ENCODE measurements at places on chromosomes 7 and 10.

- DNase-seq: no peak
Observed at GRCh38 chr7:95628831-95629439, 32.6 kb upstream of the PDK4 start.

- no peak for DNase-seq
Observed at GRCh38 chr7:938546-939185, 15.8 kb downstream of the ADAP1 start.

GRCh38 chr7:153017223-153017622 lies 257.7 kb downstream of the ACTR3B start:
- DNase-seq: no peak

DNA sequence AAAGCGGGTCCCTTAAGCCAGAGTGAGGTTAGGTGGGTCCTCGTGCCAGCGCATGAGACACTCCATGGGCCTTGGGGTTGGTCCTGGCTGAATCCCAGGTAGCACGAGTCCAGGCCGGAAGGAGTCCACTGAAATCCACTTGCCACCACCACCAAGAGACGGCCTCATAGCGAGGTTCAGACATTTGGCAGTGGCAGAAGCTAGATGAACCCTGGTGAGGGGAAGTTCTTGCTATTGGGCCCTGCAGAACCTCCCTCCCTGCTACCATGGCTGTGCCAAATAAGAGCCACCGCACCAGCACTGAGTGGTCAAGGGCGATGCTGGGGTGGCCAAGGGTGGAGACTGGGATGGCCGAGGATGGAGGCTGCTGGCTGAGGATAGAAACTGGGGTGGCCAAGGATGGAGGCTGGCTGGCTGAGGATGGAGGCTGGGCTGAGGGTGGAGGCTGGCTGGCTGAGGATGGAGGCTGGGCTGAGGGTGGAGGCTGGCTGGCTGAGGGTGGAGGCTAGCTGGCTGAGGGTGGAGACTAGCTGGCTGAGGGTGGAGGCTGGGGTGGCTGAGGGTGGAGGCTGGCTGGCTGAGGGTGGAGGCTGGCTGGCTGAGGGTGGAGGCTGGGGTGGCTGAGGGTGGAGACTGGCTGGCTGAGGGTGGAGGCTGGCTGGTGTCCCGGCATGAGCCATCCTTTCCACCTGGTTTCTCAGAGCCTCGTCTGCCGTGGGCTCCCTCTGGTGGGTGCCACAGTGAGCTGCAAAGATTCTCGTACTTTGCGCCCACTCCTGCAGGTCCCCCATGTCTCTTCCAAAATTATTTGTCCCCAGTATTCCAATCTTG lies 88.2 kb downstream of the ELFN1 start:
- no peak for DNase-seq

DNA sequence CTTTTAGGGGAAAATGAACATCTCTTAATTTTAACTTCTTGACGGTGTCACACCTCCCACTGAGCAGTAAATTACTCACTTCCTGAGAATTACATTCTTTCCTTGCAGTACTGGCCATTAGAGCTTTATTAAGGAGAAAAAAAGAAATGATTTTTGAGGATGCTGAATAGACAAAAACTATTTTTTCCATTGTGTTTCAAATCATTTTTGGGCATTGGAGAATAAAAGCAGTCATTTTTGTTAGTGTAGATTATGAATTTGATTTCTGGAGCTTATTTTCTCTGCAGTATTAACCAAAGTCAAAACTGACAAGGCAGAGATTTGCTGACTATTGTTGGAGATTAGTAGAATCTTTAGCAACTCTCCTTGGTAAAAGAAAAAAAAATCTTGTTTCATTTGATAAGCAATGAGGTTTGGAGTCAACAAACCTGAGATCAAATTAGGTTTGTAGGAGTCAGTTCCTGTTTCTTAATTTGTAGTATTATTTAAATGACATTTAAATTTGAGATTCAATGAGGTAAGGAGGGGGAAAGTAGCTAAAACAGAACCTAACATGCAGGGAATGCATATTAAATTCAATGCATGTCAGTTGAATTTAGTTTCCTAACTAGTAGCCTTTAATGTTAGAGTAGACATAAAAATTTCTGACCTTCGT lies 70.6 kb downstream of the AP3M1 start:
- no peak for DNase-seq

DNA sequence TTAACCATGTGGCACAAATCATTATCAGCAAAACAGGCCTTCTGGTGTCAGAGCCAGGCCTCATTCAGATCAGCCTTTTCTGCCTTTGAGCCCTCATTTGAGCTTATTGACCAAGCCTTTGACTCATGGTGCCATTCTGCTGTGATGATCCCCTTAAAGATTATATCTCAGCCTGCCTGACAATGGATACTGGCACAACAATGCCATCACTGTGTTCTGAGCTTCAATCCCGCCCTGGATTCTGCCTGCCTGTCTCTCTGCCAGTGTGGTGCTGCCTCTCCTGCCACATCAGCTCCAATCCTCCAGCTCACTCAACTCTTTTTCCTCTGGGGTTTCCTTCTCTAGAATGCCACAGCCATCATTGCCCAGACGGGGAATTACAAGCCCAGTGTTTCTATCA lies 52.6 kb downstream of the SRI start:
- DNase-seq: no peak

DNA sequence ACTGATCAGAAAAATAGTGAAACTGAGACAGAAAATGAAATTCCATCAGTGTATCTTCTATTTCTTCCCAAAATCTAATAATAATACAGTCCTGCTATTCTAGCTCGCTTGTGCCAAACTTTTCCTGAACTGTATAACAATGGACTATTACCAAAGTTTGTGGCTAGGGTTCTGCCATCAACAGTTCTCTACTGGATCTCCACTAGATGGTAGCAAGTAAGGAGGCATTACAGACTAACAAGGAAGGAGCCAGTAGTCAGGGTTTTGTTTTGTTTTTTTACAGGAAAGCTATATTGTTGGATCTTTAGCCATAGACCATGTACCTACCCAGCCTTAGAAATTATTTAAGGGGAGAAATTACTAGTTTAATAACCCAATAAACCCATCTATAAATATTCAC lies 10.8 kb downstream of the MTERF1 start:
- DNase-seq: no peak

GRCh38 chr10:25501912-25502311 lies 327.1 kb downstream of the GPR158 start:
- DNase-seq: no peak

GRCh38 chr10:110355922-110356627 lies 51.4 kb upstream of the SMNDC1 start:
- DNase-seq: no peak

DNA sequence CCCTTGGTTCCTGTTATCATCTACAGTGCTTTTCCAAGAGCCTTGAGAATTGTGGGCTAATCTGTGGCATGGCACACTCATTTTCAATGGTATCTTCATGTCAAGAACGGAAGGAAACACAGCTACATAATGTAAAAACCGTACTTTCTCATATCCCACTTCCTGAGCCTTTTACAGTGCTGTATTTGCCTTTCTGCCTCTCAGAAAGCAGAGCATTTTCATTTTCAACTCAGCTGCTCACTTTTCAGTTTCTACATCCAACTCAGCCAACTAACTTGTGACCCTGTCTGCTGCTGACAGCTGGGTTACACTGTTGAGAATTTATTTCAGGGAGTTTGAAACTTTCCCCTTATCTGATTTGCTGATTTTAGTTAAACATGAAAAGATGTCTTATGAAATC lies 875.8 kb upstream of the KCND2 start:
- no peak for DNase-seq

- DNase-seq: no peak
Observed at GRCh38 chr7:36965625-36966024, 241.3 kb upstream of the AOAH start.

DNA sequence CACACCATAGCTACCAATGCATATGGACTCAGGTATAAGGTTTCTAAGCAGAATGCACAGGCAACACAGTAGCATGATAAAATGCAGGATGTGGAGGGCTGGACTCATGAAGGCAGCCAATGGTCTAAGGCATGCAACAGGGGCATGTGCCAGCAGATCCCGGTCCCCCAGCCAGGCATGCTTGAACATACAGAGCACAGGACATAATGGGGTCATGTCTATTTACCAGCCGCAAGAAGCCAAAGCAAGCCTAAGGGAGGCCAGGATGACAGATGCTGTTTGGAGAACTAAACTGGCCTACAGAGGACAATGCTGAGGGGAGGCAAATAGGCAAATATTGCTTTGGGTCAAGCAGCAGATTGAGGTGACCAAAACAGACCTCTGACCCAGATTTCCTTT lies 60.0 kb upstream of the PDLIM1 start:
- no peak for DNase-seq

DNA sequence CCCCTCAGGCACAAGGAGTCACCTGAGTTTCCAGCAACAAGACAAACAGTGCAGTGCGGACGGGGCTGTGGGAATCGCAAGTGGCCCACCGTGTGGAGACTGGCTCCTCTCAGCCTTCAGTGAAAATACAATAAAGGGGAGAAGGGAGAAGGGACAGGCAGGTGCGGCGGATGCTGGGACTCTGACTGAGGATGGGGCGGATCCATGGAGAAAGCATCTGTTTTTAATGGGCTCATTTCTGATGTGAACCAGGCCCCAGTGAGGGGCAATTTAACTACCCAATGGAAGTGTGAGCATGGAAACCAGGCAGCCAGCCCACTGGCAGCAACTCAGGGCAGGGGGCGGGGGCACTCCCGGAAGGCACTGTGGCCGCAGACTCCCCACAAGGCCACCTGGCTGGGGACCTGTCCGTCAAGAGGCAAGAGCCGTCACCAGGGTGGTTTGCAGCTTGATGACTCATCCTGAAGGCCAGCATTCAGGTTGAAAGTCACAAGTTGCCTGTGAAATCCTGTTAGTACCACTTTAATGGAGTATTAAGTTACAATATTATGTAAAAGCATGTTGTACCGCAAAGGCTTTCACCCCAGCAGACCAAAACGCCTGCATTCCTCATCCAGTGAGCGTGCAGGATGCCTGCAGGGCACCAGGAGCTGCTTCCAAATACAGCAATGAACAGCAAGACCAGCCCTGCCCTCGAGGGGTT lies 476.4 kb downstream of the PTPRN2 start:
- DNase-seq: no peak

GRCh38 chr10:55630491-55631056 lies 730.5 kb downstream of the ZWINT start:
- no peak for DNase-seq

DNA sequence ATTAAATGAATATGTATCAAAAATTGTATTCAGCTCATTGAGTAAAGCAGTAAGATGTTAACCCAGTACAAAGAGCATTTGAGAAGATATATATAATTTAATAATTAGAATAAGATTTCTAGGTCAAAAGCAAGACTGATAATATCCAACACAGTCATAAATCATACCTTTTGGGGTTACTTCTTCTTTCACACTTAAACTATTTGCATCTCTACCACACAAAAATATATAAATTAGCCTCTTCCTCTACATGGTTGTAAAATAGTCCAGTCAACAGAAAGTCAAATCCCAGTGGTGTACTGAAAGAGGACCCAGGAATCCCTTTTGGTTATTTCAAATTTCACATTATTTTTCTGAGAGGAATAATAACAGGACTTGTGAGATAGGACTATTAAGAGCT lies 204.6 kb upstream of the INHBA start:
- no peak for DNase-seq

DNA sequence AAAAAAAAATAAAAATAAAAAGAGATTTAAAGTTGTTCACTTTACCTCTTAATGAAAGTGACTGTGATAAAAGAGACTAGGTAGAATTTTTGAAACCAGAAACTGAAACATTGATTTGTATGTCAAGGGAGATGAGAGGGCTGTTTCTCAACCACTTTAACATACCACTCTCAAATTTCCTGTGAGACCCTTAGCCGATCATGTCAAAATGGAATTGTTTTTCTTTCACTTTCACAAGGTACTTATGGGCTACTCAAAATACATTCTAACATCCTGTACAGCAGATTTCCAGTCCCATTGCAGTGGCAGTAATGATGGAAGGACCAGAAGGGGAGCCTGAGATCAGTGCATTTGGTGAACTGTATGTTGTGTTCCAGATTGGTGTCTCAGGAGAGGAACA lies 261.2 kb downstream of the PPP1R3A start:
- no peak for DNase-seq

GRCh38 chr7:35992436-35992835 lies 160.6 kb upstream of the EEPD1 start:
- DNase-seq: no peak

DNA sequence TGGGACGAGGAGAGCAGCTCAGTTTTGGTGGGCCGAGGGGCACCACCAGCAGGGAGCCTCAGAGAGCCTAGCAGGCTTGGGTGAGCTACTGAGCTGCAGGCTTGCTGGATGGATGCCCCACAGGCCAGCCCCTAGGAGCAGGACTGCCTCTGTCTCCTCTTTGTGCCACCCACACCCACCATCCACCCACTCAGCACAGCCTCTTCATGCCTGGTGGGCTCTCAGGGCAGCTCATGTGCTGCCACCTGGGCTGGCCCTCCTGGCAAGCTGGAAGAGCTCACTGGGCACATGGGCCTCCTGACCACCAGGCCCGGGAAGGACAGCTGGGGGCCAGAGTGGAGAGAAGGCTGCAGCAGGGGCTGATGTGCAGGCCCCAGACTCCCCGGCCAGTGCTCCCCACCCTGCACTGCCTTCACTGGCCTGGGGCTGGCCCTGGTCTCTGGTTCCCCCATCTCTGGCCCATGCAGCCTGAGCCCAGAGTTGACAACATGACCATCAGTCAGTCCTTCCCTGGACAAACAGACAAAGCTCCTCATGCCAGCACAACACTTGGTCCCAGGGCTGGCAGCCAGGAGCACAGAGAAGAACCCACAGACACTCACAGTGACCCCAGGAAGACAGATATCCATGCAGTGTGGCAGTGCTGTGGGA lies 8.2 kb downstream of the RASGEF1A start:
- no peak for DNase-seq

DNA sequence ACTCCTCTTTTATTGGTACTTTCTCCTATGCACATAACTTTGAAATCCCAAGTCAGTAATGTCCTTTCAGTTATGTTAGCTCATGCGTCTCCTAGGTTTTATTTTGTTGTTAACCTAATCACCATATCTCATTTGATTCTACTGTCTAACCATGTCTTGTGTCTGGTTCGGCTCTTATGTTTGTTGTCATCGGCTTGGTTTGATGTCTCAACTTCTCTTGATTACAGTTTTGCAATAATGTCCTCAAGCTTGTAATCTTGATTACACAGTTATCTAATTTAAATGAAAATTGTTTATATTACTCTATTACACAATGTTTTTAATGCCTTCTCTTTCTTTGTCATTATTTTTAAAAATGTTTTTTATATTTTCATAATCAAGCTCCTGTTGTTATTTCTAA lies 35.9 kb upstream of the SEMA3A start:
- no peak for DNase-seq
